ENCODE measurements at places on chromosomes 2 and 18.

- DNase-seq: no peak
Measured at GRCh38 chr18:49100226-49100968, 149.6 kb upstream of the SMAD7 start.

- DNase-seq: no peak
Measured at GRCh38 chr2:239094867-239095266, 247.0 kb downstream of the TWIST2 start.

- no peak for DNase-seq
Measured at GRCh38 chr2:123692121-123692520, 333.0 kb upstream of the CNTNAP5 start.

- no peak for DNase-seq
Measured at GRCh38 chr2:170241756-170242155, 63.8 kb downstream of the MYO3B start.

DNA sequence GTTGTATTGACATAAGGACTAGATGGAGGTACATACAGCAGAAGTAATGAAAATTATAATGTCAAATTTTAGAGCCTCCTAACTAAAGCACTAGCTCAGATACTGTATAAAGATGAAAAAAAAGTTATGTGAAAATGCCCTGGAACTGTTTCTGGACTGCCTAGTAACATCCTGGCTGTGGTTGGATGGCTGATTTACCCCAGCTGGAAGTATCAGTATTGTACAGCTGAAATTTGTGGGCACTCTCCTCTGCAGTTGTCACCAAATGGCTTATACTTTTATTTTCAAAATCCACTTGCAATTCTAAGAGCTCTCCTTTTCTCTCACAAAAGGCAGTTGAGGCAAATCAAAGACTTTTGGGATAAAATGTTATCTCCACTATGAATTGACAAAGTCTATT is 239.2 kb downstream of the RPIA start:
- no peak for DNase-seq

GRCh38 chr2:240655931-240656886 is 26.5 kb downstream of the AQP12B start:
- no peak for DNase-seq

DNA sequence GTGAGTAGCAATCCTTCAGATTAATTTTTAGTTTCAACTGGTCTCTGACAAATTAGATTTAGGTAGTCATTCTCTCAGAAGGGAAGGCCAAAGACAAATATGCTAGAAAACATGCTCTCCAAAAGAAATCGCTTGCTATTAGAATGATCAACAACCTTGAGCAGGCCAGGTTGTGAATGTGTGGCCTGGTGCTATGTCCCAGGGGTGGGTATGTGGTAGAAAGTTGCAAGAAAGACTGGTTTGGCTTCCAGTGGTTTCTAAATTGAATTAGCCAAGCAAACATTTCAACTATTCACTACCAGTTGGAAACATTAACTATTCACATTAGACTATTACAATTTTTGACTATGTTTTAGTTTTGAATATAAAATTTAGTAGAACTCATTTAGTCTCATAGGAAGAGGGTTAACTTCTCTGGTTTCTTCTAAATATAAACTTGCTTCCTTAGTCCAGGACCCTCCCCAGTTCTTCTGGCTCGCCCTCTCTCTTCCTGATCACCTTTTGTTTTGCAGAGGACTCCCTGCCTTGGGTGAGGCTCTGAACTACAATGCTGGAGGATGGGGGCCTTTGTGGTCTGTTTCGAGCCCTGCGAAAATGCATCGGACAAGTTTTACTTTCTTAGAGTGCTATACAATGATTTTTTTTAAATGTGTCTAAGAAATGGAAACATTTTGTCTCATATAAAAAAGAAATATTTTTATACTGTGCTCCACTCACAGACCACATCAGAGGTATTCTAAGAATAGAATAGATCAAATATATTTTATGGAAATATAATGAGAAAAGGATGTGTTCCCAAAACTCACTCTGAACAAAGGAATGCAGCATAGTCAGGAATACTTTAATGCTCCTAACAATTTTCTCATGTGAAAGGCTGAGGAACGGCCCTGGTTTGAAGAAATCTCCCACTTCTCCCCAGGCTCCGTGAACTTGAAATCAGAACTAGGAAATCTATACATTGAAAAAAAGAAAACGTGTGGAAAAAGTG is 375.0 kb upstream of the ZEB2 start:
- no peak for DNase-seq

DNA sequence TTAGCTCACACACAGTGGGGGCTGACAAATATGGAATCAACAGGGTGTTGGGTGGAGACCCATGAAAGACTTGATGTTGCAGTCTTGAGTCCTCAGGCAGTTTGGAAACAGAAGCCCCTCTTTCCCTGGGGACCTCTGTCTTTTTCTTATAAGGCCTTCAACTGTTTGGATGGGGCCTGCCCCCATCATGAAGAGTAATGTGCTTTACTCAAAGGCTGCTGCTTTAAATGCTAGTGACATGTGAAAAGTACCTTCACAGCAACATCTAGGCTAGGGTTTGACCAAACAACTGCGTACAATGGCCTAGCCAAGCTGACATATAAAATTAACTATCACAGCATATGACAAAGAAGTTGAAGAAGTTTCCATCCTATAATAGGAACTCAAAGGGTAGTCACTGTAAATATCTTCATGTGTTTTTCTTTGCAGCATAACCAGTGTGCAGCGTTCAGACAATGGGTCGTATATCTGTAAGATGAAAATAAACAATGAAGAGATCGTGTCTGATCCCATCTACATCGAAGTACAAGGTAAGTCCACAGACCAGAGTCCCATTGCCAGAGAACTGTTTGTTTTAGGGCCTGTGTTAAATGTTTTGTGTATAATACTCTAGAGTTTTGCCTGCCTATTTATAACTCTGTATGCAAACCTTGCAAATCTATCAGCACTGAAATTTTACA is 46.3 kb downstream of the MERTK start:
- no peak for DNase-seq

DNA sequence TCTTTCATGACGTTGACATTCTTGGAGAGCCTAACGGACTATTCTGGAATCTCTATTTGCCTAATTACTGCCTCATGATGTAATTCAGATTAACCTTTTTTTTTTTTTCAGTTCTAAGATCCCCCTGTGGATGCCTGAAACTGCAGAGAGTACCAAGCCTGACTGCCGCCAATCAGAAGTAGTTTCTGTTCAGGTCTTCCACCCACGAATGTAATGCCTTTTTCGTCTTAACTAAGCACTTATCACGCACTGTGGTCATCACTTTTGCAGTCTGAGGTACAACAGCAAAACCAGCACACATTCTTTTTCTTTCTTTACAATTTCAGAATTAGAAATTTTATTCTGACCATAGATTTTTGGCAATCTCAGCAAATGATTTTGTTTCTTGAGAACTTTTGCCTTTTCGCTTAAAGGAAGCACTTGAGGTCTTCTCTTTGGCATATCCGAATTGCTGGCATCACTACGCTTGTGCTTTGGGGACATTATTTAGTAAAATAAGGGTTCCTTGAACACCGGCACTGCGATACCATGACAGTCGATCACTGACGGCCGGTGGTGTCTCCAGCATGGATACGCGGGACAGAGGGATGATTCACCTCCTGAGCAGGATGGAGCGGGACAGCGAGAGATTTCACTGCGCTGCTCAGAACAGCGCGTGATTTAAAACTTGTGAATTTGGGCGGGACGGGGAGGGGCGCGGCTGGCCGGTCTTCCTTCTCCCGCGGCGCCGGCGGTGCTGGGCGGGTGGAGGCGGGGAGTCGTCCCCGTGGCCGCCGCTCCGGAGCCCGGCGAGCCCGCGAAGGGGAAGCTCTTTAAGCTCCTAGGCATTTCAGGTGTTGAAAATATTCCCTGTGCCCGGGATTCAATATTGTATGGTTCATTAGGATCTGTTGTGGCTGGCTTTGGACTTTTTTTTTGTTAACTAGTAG is 32.0 kb upstream of the GPR55 start:
- peak; percentile 27 for DNase-seq

DNA sequence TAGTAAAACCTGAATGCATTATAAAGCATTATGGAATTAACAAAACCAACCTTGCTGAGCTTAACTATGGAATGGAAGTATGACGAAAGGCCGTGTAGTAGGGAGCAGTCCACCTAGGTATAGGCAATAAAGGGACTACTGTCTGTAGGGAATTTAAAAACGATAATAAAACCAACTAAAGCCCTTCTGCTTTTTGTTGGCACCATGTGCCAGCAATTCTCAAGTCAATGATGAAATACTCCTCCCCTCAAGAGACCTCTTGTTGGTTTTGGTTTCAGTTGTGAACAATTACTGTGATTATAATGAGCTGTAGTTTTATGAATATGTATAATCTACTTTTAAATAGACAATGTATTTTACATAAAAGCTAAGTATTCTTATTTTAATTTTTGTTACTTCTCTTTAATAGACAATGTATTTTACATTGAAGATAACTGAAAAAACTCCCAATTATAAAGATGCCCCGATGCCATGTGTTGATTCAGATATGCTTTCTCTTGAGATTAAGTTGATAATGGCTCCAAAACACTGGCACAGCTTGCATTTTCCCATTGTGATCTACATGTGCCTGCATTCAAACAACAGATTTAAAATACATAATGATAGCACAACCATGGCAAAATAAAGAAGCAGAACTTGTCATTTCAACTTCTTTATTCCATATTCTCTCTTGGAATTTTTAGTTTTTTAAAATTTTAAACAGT is 55.5 kb upstream of the ZDBF2 start:
- DNase-seq: no peak

- no peak for DNase-seq
Measured at GRCh38 chr18:49250816-49251388, 209.5 kb downstream of the DYM start.

DNA sequence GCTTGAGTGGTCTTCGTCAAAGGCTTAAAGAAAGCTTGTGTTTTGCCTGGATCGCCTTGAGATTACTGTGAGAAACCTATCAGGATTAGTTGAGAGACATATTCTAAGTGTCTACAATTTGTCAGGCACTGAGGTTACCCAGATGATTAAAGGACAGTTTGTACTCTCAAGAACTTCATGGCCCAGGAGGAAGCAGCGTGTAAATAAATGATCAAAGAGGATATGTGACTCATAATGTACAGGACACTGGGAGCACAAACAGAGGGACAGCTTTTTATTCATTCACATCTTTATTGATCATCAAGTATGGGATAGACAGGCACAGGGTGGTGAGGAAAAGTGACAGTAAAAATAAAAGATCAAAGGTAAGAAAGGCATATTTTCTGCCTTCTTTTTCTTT is 152.6 kb upstream of the FSHR start:
- DNase-seq: no peak

- DNase-seq: no peak
Measured at GRCh38 chr18:23884681-23885375, 129.7 kb upstream of the TTC39C start.

DNA sequence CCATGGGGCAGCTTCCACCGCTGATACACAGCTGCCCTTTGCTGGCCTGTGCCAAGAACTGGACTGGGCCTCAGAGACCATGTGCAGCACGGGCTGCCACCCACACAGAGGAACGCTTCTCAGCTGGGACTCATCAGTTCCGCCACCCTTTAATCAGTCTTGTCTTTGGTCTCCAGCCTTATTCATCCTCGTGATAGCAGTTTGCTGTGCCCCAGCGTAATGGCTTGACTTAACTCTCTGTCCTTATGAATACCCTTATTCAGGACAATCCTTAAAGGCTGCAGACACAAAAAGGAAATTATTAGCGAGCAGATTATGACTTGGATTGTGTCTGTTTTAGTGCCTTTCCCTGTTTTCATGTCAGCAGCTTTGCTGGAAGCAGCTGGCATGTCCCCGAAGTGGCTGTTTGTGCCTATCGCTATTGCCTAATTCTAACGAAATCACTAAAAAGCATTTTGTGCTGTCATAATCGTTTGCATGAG is 108.9 kb upstream of the DAPL1 start:
- no peak for DNase-seq

DNA sequence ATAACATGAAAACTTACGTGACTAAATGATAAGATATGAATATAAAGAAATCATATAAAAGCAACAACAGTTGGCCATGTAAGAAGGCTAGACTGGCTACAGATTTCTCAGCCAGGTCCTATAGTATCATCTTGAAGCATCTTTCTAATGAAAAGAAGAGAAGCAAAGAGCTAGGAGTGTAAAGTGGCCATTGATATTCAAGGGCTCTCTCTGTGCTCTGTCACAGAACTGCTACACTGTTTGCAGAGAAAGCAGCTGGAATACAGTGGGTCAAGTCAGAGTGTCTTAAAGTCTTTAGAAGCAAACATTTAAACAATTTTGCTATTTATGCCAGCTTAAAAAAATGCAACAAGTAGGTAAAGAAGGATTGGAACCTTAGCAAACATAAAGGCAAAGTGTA is 118.8 kb downstream of the SCN9A start:
- DNase-seq: no peak

- no peak for DNase-seq
Measured at GRCh38 chr18:61039251-61039650, 294.0 kb upstream of the CDH20 start.

DNA sequence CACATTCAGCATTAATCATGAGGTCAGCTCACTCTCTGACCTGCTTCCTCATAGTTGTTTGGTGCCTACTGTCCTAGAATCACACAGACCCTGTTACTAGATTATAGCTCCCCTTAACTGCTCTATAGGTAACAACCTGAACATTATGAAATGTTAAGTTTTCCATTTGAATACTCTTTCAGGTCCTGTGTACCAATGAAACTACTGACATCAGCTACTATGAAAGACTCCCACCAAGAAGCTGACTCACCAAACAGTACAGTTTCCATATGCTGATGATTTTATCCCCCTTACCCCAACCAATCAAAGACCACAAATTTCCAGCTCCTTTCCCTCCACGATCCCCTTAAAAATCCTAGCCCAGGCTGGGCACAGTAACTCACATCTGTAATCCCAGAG is 56.3 kb downstream of the SRBD1 start:
- no peak for DNase-seq

DNA sequence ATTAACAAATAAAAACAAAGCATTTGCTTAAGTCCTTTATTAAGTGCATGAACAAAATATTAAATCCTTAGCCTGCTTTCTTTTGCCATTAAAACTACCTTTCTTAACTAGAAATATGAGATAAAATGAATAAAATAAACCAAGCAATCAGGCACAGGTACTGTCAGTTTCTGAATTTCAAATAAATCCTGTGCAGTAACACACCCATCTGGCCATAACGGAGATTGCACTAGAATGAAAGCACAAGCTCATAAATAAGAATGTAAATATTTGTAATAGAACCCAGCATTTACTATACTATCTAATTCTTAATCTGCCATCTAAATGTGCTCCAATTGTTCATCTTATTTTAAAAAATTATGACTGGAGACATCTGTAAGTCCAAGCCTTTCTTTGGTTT is 31.9 kb downstream of the PRKRA start:
- no peak for DNase-seq
